ENCODE measurements at places on chromosomes 11 and 22.

DNA sequence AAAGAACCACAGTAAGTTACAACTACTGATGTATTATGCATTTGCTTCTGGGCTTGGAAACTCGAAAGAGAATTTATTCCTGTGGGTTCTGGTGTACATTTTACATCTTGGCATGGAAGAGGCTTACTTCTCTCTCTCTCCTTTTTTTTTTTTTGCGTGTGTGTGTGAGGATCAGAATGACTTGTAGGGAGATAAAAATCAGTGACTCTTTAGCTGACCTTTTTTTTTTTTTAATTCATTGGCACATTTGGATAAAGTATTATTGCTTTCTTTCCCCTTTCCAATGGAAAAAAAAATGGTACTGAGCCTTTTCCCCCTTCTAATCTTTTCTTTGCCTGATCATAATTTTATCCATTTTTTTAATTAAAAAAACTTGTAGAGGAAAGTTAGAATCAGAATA, 43.5 kb downstream of the EXT2 start:
- DNase-seq: no peak

GRCh38 chr11:23723861-23724260, 773.0 kb upstream of the LUZP2 start:
- peak; percentile 52 for DNase-seq

DNA sequence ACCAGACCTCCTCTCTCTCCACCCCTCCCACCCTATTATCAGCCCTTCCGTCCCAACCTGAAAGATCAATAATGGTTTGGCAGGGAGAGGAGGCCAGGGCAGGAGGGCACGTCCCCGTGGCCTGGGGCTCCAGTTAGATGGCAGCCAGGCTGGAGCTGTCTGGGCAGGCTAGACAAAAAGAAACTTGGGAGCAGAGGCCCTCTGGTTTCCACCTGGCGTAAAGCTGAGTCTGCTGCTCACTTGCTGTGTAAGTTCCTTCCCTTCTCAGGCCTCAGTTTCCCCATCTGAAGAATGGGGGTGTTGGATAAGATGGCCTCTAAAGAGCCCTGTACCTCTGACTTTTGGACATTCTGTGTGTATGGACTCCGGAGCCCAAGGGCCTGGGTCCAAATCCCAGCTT, 3.8 kb upstream of the RHOD start:
- DNase-seq: no peak

DNA sequence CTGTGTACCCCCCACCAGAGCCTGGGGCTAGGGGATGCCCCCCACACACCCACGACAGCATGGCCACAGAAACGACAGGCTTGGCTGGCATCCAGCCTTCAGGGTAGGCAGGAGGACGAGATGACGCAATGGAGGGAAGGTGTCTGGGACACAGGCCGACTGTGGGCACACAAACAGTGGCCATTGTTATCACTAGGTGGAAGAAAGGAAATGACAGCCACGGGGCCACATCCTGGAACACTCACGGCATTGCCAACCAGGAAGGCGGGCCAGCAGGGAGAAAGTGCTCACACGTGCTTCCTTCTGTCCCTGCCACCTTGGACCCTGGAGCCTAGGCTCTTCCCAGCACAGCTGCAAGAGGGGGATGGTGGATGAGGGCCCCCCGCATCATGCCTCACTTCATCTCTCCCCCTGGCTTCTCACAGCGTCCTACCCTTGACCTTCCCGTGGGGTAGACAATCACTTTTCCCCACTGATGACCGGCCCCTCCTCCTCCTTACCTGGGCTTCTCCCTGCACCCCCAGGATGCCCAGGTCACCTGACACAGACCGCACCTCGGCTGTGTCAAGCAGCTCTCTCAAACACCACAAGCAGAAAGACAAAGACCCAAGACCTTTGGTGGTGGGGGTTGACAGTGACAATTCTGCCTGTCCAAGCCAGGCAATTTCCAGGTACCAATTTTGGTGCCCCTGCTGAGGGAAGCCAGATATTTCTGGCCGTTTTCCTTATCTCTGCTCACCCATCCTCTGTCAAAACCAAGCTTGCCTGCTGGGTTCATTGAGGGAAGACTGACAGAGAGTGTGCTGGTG, 8.6 kb downstream of the PLA2G6 start:
- no peak for DNase-seq

DNA sequence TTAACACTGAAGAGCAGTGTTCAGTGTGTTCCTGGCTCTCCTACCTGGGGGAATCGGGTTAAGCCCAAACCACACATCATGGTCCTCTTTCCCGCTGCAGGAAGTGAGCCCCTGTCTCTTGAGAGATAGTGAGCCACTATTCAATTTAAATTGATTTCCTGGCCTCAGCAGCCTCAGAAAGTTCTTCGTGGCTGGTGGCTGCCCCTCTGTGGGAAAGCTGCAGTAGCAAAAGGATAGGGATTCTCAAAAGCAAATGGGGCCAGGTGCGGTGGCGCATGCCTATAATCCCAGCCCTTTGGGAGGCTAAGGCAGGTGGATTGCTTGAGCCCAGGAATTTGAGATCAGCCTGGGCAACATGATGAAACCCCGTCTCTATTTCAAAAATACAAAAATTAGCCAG, 49.1 kb upstream of the CD5 start:
- no peak for DNase-seq

- no peak for DNase-seq
Measured at GRCh38 chr11:61820174-61820573, 3.4 kb upstream of the FADS1 start.

GRCh38 chr22:37267661-37268413, 14.5 kb upstream of the CYTH4 start:
- peak; percentile 49 for DNase-seq

Measured in GM12865 (cell line).